Left ventricle myocardium inferior (tissue), 1 donor: ENCODE measurements at places on chromosomes 3 and 15. TPM values are rescaled to one million over a fixed set of nuclear protein-coding genes. Genes with fewer than 3 reads are reported as not detected.

DNA sequence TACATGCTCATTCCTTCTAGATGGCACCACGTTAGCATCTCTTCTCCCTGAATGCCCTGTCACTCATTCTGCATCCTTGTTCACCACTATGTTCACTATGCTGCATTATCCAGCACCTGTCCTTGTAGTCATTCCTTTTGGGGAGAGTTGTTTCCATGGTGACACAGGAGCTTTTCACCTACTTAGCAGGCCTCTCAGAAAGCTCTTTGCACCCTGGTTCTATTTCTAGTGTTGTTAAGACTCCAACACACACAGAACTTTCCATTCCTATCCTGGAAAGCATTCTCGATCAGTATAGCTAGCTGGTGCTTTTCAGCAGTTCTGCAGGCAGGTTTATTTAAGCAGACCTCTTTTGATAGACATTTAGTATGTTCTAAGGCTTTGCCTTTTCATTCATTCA lies 6.7 kb upstream of the RPL14 start:
- peaks cover 17% of the 10 kb centered on the region for H3K36me3 ChIP-seq
- H3K27ac ChIP-seq: no peak overlapping the region
- no peak overlapping the region for H3K4me3 ChIP-seq
- no peak for DNase-seq
- no peaks in the 10 kb centered on the region for H3K27me3 ChIP-seq

DNA sequence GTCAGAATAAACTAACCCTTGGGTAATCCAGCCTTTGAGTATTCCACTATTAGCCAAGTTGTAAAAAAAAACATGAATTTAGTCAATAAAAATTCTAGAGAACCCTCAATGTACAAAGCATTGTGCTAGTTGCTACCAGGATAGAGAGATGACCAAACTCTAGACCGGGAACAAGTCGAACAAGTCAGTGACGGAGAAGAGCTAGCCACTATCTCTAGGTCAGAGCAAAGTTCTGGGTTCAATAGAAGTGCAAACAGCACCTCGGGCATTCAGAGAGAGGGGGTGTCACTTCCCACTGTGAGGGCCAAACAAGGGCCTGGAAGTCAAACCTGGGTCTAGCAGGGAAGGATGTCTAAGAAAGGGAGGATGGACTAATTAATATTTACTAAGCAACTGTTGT lies 2.3 kb upstream of the ADCY5 start:
- no peak for DNase-seq
- peaks cover 33% of the 10 kb centered on the region for H3K4me1 ChIP-seq
- H3K36me3 ChIP-seq: peaks cover 7% of the 10 kb centered on the region

The TERB2 gene
- total RNA-seq: not detected

The SAMD7 gene
- total RNA-seq: not detected

The ZNF80 gene
- total RNA-seq: not detected

- peaks cover 8% of the 10 kb centered on the region for H3K4me1 ChIP-seq
- H3K27ac ChIP-seq: no peak overlapping the region
- DNase-seq: no peak
- H3K27me3 ChIP-seq: no peaks in the 10 kb centered on the region
These were observed 35.7 kb downstream of the CCNB2 start for GRCh38 chr15:59140422-59141226.

DNA sequence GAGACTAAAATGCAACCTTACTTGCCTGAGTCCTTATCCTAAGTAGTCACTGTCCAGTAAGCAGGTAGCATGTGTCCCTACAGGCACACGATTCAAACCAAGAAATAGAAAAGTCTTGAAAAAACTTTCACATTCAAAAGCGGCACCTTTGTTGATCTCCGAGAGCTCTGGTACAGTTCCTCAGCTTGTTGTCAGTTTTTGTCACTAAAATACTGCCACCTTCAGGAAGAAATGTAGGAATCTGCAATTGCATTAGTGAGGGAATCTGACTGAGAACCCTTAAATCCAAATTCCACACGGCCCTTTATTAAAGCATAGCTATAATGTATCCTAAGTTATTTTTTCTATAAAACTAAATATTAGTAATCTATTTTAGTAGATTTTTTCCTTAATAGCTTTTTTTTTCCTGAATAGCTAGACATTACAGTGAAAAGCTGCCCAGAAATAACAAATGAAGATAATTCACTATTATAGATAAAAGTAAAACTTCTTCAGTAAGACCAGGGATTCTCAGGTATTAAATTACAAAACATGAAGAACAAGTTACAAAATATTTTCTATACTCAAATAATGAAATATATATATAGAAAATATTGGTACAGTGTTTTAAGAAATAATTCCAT lies 44.0 kb downstream of the CCDC54 start:
- no peak for DNase-seq
- H3K36me3 ChIP-seq: no peaks in the 10 kb centered on the region
- peak overlapping the region; percentile 55 for H3K4me3 ChIP-seq

GRCh38 chr3:14305324-14305723 lies 97.1 kb upstream of the SLC6A6 start:
- H3K27ac ChIP-seq: no peak overlapping the region
- H3K4me3 ChIP-seq: no peak overlapping the region
- no peaks in the 10 kb centered on the region for H3K36me3 ChIP-seq
- H3K4me1 ChIP-seq: peaks cover 15% of the 10 kb centered on the region
- no peak for DNase-seq
- peaks cover 72% of the 10 kb centered on the region for H3K27me3 ChIP-seq

GRCh38 chr15:85592148-85592547 lies 202.6 kb downstream of the KLHL25 start:
- peaks cover 100% of the 10 kb centered on the region for H3K4me1 ChIP-seq
- no peak for DNase-seq
- peak overlapping the region; percentile 93 for H3K27ac ChIP-seq
- no peak overlapping the region for H3K4me3 ChIP-seq
- peaks cover 12% of the 10 kb centered on the region for H3K36me3 ChIP-seq

- no peak for DNase-seq
- H3K27me3 ChIP-seq: no peaks in the 10 kb centered on the region
- no peaks in the 10 kb centered on the region for H3K4me1 ChIP-seq
- H3K27ac ChIP-seq: no peak overlapping the region
These were observed 55.2 kb upstream of the UBE3A start for GRCh38 chr15:25493823-25494526.

The C15orf39 gene
- 15.0 TPM for total RNA-seq

The C2CD4A gene
- not detected for total RNA-seq

- H3K36me3 ChIP-seq: peaks cover 11% of the 10 kb centered on the region
- H3K4me3 ChIP-seq: no peak overlapping the region
- no peaks in the 10 kb centered on the region for H3K4me1 ChIP-seq
- H3K27me3 ChIP-seq: no peaks in the 10 kb centered on the region
These were observed 14.1 kb downstream of the LACTB start for GRCh38 chr15:63135804-63136203.

DNA sequence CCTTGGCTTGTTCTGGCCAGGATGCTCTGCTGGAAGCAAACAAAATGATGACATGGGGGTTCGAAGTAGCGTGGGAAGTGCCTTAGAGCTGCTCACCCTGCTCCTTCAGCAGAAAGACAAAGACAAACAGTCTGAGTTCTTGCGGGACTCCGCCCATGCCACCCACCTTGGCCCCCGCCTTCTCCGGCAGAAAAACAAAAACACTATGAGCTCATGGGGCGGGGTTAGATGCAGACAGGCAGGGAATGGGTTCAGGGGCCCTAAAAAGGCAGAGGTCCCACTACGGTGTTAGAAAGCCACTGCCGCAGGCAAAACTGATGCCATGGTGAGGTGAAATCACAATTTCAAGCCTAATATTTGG lies 9.7 kb upstream of the NCKIPSD start:
- peak overlapping the region; percentile 89 for H3K27ac ChIP-seq
- peak overlapping the region; percentile 67 for H3K4me3 ChIP-seq
- no peaks in the 10 kb centered on the region for H3K27me3 ChIP-seq
- peaks cover 73% of the 10 kb centered on the region for H3K36me3 ChIP-seq
- DNase-seq: peak; percentile 71

The GRM2 gene
- total RNA-seq: 0.41 TPM

The ARPP21 gene
- not detected for total RNA-seq

- no peak overlapping the region for H3K27ac ChIP-seq
- no peak for DNase-seq
- H3K4me1 ChIP-seq: no peaks in the 10 kb centered on the region
- H3K36me3 ChIP-seq: no peaks in the 10 kb centered on the region
- H3K4me3 ChIP-seq: no peak overlapping the region
- H3K27me3 ChIP-seq: no peaks in the 10 kb centered on the region
These were observed 267.1 kb downstream of the STXBP5L start for GRCh38 chr3:121175083-121175482.

- H3K27ac ChIP-seq: no peak overlapping the region
- H3K36me3 ChIP-seq: no peaks in the 10 kb centered on the region
- no peaks in the 10 kb centered on the region for H3K27me3 ChIP-seq
- peaks cover 18% of the 10 kb centered on the region for H3K4me1 ChIP-seq
- DNase-seq: no peak
- no peak overlapping the region for H3K4me3 ChIP-seq
These were observed 848.6 kb downstream of the ROBO1 start for GRCh38 chr3:78919021-78919755.

DNA sequence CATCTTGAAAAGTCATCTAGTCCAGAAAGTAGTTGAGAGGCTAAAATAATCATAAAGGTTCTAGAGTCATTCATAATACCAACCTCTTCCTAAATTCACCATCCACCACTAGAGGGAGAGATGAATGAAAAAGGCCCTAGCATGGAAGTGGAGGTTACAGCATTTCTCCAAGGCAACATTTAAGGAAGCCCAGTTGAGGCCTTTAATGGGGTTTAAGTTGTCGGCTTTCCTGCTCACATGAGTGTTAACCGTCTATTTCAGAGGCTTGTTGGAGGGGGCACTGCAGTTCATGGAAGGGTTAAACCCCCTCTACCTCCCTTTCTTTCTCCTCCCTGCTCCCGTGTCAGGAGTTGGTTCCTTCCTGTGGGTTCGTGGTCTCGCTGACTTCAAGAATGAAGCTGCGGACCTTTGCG lies 3.8 kb upstream of the SLCO3A1 start:
- peaks cover 34% of the 10 kb centered on the region for H3K4me1 ChIP-seq
- H3K27me3 ChIP-seq: no peaks in the 10 kb centered on the region
- H3K4me3 ChIP-seq: no peak overlapping the region
- H3K27ac ChIP-seq: no peak overlapping the region

DNA sequence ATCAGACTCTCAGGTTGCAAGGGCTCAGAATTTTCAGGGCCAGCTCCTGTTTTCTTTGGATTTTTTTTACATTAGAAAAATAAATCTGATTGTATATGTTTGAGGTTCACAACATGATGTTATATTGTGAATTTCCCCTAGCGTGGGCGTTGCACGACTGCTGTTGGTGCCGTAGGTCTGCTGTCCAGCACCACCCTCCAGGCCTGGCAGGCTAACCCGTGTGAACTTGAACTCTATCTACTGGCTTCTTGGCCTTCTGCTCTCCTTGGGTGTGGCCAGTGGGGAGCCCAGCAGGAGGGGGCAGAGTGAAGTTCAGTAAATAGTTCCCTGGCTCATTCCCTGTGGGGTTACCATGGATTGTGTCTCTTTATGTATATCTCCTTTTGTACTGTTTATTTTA lies 80.5 kb upstream of the RORA start:
- no peaks in the 10 kb centered on the region for H3K36me3 ChIP-seq
- no peak overlapping the region for H3K4me3 ChIP-seq
- H3K4me1 ChIP-seq: no peaks in the 10 kb centered on the region
- H3K27ac ChIP-seq: no peak overlapping the region
- no peak for DNase-seq

GRCh38 chr3:31102196-31102879 lies 207.9 kb upstream of the GADL1 start:
- no peak for DNase-seq
- H3K27ac ChIP-seq: no peak overlapping the region
- peaks cover 4% of the 10 kb centered on the region for H3K27me3 ChIP-seq
- no peaks in the 10 kb centered on the region for H3K4me1 ChIP-seq
